MG63 (cell line): ENCODE measurements at places on chromosomes 11 and 22. TPM values are rescaled to one million over a fixed set of nuclear protein-coding genes. Genes with fewer than 3 reads are reported as not detected.

CNTF gene
- 0.92 TPM in 1 of 2 replicates, not detected in the other for total RNA-seq

DNA sequence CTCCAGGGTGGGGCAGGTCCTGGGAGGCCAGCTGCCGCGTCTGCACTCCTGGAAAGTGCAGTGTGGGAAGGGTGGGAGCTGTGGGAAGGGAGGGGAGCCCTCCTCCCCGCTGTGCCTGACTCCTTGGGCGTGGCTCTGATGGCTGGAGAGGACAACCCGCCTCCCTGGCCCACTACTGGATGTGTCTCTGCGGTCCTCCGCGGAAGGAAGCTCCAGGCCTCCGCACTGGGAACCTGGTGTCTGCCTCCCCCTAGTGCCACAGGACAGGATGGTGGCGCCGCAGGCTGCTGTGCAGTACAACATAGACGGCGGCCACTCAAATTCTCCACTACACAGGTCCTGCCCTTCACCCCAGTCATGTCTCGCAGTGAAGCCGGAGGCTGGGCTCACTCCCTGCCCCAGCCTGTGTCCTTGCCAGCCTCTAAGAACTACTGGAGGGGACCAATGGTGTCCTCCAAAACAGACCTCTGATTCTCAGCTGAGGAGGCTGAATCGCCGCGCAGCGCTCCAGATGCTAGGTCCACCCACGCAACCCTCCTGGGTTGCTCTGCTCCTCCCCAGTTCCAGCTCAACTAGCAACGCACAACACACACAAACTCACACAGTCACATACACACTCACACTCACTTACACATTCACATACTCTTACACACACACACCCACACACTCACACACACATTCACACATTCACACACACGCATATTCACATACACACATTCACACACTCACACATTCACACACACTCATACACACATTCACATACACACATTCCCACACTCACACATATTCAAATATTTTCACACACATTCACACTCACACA is 12.4 kb upstream of the DSCAML1 start:
- peak; percentile 63 for DNase-seq

- no peak for DNase-seq
Observed at GRCh38 chr22:31647523-31648320, 14.3 kb downstream of the PISD start.

DNA sequence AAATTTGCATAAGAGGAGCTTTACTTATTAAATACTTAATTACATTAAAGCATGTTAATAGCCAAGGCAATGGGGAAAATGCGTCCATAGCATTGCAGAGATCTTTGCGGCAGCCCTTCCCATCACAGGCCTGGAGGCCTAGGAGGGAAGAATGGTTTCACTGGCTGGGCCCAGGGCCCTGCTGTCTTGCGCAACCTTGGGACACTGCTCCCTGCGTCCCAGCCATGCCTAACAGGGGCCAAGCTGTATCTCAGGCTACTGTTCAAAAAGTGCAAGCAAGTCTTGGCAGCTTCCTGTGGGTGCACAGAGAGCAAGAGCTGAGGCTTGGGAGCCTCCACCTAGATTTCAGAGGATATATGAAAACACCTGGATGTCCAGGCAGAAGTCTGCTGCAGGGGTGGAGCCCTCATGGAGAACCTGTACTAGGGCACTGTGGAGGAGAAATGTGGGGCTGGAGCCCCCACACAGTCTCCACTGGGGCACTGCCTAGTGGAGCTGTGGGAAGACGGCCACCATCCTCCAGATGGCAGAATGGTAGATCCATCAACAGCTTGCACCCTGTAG is 46.0 kb downstream of the THAP12 start:
- DNase-seq, result no peak

- no peak for DNase-seq
Observed at GRCh38 chr11:96620464-96621044, 230.7 kb downstream of the JRKL start.

DNA sequence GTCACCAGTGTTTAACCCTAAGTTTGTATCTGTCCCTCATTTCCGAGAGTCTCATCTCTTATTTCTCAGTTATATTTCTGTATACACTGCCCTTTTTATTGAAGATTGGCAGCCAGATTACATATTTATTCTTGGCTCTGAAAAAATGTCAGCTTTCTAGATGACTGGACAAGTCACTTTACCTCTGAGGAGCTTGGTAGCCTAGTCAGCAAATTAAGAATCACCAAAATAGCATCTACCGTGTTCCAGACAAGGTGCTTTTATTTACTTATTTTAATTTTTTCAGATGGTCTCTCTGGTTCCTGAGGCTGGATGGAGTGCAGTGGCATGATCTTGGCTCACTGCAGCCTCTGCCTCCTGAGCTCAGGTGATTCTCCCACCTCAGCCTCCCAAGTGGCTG is 5.6 kb upstream of the RBM4 start:
- DNase-seq, result no peak

- DNase-seq, result no peak
Observed at GRCh38 chr11:111843661-111844060, 27.7 kb downstream of the ALG9 start.

PHLDA2 gene
- total RNA-seq, result 4.0 and 26.4 TPM in 2 replicates

OR2AG1 gene
- total RNA-seq, result not detected in 2 replicates

GRCh38 chr22:39234472-39234787 is 10.4 kb downstream of the PDGFB start:
- DNase-seq, result no peak
